ENCODE measurements at places on chromosomes 1 and 21.
A peak's percentile ranks its signal among the peaks of the same experiment; 100 is the strongest.

DNA sequence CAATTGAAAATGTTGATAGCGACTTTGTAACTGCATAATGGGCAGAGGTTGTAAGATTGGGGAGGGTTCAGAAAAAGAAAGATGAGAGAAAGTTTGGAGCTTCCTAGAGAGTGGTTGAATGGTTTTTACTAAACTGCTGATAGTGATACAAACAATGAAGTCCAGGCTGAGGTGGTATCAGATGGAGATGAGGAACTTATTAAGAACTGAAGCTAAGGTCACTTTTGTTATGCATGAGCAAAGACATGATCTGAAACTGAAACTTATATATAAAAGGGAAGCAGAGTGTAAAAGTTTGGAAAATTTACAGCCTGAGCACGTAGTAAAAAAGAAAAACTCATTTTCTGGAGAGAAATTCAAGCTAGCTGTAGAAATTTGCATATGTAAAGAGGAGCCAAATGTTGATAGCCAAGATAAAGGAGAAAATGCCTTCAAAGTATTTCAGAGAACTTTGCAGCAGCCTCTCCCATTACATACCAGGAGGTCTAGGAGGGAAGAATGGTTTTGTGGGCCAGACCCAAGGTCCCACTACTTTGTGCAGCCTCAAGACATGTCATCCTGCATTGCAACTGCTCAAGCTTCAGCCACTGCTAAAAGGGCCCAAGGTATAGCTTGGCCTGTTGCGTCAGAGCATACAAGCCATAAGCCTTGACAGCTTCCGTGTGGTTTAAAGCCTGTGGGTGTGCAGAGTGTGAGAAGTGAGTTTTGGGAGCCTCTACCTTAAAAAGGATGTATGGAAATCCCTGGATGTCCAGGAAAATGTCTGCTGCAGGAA, 843.9 kb downstream of the AMY1C start:
- DNase-seq: no peak

- DNase-seq: no peak
Observed at GRCh38 chr21:46594276-46594675, 10.6 kb downstream of the S100B start.

DNA sequence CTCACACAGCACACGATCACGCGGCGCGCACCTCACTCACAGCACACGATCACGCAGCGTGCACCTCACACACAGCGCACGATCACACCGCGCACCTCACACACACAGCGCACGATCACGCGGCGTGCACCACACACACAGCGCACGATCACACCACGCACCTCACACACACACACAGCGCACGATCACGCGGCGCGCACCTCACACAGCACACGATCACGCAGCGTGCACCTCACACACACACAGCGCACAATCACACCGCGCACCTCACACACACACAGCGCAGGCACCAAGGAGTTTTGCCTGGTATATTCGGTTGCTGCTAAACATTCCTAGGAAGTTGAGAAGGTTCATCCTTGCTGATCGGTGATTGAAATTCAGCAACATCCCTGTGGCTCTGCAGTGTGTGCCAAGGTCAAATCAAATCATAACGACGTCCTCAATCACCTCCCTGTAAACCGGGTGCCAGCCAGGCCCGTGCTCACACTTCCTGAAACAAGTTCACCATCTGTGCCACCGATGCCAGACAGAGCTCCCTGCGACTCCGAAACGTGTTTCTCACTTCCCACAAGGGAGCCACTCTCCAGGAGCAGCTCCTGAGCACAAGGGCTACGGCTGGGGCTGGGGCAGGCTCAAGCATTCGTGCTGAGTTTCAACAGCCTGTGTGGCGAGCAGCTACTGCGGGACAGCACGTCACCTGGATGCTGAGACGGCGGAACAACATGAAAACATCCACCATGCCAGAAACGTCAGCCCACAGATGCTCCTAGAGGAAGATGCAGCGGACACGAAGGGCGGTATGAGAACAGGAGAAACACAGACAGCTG, 30.2 kb downstream of the WDR4 start:
- DNase-seq: no peak

DNA sequence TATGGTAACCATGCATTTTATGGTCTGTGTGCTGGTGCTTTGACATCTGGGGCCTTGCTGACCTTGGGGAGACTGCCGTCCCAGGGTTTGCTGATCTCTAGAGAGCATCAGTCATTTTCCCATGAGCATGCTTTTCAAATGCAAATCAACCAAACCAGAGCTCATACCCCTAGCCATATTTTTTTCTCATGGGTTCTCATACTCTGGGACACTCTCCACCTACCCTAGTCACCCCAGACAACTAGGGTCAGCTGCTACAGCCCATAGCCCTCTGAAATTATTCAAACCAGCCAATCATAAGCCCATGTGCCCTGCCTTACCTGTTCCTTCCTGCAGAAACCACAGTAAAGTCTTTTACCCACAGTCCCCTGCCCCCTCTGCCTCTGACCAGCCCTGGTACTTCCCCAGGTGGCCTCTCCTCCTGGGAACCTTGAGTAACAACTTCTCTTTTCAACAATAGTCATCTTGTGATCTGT, 132.0 kb downstream of the MAP3K21 start:
- no peak for DNase-seq

GRCh38 chr21:42524341-42525028, 10.8 kb downstream of the SLC37A1 start:
- peak; percentile 68 for DNase-seq

- DNase-seq: no peak
Observed at GRCh38 chr1:7177021-7177420, 391.8 kb downstream of the CAMTA1 start.

DNA sequence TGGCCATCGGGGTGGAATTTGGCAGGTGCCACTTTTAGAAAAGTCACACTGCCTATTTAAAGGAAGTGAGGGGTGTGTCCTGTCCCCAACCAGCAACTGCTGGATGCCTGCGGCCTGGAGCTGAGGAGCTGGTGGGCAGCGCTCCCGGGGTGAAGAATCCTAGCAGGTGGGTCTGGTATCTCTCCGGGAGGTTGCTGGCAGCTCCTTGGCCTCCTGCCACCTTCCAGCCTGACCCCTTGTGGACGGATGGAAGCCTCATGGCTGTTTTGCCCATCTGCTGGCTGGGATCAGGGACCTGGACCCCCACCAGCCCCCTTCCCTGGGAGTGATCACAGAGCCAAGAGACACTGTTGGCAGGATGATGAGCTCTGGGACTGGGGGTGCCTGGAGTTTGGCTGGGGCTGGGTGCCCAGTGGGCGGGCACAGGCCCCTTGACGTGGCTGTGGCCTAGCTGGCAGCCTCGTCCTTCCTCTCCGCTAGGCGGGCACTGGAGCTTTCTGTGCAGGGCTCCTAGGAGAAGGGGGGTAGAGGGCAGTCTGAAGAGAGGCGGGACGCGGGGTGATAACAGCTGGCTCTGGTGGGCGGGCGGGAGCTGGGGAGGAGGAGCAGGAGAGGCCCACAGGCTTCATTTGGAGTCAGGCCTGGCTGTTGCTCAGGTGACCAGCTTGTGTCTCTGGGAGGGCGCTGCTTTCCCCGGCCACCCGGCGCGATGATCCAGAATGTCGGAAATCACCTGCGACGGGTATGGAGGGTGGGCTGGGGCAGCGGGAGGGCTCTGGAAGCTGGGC, at the start of gene ACOT11:
TSS of gene ACOT11 (plus strand) at position 628 of the 788 bp plus-strand sequence. CDS start at position 710, 82 bp downstream.
- no peak for DNase-seq

- DNase-seq: no peak
Observed at GRCh38 chr1:64917907-64918306, 48.4 kb downstream of the JAK1 start.

- no peak for DNase-seq
Observed at GRCh38 chr21:36446301-36446700, 33.6 kb downstream of the CLDN14 start.

GRCh38 chr1:150366416-150367296, 2.7 kb downstream of the RPRD2 start:
- no peak for DNase-seq

DNA sequence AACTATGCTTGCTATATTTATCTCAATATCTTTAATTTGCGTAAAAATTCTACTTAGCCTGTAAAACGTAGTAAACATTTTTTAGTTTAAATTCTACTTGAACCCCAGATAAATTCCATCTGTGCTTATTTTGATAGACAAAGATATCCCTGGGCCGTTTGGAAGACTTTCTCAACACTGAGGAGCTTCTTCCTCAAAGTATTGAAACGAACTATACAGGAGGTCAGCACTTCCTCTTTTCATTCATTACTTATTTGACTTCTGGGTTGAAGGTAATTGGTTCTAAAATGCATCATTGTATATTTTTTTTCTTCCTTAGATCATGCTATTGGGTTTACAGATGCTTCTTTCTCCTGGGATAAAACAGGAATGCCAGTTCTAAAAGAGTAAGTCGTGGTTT, 74.7 kb downstream of the HSPA13 start:
- DNase-seq: no peak

GRCh38 chr1:156276966-156277381, 5.7 kb downstream of the SMG5 start:
- DNase-seq: no peak

Measured in NCI-H187 treated with DMSO at 0.1 percent for 48 hours (cell line).